ENCODE measurements at places on chromosomes 2 and 18.

DNA sequence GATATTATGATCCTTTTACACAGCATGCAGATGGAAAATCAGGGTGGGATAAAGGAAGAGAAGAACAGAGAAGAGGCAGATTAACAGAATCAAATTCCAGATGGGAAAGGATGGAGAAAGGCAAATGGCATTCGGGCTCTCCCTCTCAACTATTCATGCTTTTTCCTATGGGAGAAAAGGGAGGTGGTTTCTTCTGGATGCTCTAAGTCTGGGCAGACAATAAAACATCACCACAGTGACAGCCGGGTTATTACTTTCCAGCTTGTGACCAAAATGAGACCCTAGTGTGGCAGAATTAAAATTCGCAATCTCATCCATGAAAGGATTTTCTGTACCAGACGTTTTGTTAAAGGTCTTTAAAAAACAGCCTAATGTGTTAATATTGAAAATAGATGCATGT, 440.7 kb downstream of the RND3 start:
- no peak for DNase-seq

- no peak for DNase-seq
These were observed 32.1 kb downstream of the ASAP2 start for GRCh38 chr2:9238591-9239326.

- no peak for DNase-seq
These were observed 128.1 kb upstream of the MSTN start for GRCh38 chr2:190190507-190191162.

DNA sequence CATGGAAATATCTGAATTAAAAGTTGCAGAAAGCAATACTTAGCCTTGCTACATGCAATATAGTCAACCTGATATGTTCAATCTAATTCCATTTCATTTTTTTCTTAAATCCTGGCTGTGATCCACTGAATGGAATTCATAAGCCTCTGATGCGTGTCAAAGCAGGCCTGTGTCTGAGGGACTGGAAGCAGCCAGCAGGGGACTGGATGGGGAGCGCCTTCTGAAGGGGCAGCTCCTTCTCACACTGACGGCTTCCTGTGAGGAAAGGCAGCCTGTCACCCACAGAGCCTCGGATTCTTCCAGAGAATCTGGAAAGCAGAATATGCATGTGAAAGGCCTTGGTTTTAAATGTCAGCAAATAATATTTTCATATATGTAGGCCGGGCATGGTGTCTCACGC, 73.5 kb downstream of the KCNF1 start:
- no peak for DNase-seq

DNA sequence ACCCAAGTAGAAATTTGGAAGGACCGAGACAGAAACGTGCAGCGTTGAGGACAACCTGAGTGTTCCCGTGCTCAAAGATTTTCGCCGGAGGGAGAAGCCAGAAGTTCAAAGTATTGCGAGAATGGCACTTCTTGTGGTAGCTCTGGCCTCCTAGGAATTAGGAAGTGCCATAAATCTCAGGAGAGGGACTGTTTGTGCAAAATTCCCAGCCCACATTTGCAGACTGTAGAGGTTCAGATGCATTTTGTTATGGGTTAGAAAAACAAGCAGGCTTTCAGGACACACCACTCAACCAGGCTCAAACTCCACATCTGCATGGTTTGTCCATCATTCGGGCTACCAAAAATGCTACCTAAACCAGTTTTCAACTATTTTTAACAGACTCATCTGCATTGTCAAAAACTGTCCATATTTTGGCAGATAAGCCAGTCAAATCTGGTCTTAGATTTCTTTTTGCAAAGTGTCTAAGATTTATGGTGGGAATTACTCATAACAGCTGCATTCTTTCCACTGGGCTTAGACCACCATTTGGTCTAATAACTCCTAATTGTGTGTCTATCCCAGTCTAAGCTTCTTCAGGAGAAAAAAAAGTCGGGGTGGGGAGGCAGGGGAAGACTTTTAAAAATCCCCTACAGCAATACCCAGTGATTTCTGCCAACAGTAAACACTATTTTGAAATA, 422.9 kb downstream of the ARHGAP15 start:
- no peak for DNase-seq

DNA sequence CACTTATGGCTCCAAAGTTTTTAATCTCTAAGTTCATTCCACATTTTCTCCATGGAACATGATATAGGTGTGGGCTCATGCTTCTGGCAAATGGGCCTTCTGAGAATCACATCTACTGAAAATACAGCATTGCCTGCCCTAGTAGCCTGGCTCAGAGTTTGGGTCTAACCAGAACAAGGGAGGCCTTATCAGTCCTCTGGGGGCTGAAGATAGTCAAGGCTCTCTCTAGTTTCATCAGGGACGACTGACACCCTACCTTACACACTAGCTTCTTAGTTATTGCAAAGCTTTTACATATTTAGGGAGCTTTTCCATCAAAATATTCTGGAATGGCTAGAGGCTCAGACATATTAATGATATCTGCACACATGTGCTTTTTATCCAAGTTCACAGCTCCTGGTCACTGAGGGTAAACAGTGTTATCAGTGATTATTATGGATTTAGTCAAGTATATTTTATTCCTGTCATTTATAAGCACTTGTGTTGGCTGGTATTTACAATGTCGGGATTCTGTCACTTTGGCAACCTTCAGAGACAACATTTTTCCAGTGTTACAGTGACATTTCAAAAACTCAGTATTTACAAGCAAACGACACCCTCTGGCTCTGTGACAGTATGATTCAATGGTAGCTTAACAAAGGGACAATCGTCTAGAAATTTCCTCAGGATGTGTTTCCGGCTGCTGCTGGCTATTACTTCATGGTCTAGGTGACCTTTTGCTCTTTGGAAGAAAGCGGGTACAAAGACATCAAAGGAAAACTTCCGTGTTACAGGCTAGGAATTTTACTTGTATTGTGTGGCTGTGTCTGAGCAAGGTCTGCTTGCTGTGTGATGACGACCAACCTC, 200.6 kb downstream of the TCF4 start:
- DNase-seq: no peak

GRCh38 chr18:77676910-77677309, 427.3 kb downstream of the GALR1 start:
- DNase-seq: no peak

DNA sequence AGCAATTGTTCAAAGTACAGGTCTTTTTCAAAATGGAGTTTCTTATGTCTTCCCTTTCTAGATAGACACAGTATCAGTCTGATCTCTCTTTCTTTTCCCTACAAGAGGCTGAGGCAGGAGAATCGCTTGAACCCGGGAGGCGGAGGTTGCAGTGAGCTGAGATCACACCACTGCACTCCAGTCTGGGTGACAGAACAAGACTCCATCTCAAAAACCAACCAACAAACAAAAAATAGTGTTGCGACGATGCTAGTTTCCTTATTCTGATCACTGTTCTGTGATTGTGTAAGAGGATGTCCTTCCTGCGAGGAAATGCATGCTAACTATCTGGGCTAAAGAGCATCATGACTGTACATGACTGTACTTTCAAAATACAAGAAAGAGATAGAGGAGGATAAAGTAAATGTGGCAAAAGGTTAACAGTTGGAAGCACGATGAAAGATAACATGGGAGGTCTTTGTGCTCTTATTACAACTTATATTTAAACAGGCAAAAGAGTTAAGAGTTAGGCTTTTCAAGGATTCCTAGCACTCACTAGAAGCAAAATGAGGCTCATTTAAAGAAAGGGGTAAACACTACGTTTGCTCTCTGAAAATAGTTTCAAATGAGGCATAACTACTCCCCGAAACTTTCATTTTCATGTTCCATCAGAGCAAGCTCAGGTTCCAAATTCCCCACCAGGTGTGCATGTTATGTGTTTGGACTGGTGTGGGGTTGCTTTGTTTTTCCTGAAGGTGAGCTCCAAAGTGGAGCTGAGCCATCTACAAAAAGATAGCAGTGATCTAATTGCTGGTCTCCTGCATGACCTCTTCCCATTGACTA, 23.8 kb downstream of the SOWAHC start:
- DNase-seq: peak; percentile 35

- DNase-seq: no peak
These were observed 9.9 kb upstream of the COL6A3 start for GRCh38 chr2:237423891-237424290.

DNA sequence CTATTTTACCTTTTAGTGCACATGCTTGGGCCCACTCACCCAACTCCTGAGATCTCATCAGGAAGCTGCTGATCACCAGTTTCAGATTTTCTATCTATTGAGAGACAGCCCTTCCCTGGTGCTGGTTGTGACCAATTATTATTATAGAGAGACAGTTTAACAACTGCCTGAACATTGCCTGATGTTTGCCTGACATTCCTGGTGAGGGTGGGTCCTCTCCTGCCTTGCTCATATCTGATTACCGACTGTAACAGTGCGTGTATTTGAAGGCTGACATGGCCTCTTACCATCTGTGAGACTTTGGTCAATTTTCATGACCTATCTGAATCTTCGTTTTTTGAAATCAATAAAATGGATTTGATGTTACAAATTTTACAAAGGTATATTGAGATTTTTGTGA, 39.0 kb downstream of the FAM171B start:
- DNase-seq: no peak

All from GM10248 (cell line).